Left lung (tissue), 14 donors: ENCODE measurements at places on chromosomes 11 and 22. TPM values are rescaled to one million over a fixed set of nuclear protein-coding genes. Genes with fewer than 3 reads are reported as not detected.
A peak's percentile ranks its signal among the peaks of the same experiment; 100 is the strongest.

GRCh38 chr22:30857791-30858190 lies 110.8 kb downstream of the MORC2 start:
- DNase-seq, result no peak

DNA sequence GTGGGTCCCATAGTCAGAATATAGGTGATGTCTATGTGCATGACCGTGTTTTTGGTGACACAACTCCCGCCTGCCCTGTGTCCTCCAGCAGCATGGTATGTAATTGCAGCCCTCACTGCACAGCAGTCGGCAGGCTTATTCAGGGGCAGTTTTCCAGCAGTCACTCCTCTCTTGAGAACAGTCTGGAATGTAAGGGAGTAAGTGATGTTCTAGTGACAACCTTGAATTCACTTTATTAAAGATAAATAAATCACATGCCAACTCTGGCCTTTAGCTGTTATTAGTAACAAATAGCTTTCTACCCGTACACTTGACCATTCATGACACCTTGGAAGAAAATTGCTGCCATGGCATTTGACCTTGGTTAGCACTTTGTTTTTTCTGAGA lies 27.9 kb downstream of the ZNRF3 start:
- no peak for DNase-seq

- DNase-seq, result no peak
These were observed 25.7 kb downstream of the OSBP2 start for GRCh38 chr22:30720263-30720837.

DNA sequence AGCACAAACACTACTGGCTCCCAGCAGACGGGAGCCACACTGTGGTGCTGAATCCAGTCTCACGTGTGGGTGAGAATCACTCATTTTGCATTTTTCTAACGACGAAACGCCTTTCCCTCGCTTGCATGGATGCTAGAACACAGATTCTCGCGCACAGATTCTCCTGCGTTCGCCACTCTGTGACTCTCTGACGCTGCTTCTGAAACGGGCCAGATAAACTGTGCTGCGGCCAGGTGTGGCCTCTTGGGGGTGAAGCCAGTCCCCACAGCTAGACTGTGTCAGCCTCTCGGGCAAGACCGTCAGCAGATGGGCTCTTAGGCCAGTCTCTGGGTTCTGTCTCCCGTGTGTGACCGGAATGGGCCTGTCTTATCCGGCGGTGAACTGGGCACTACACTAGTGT lies 44.6 kb downstream of the TRMU start:
- DNase-seq, result no peak

GRCh38 chr11:77654770-77655434 lies 17.3 kb upstream of the CLNS1A start:
- DNase-seq, result no peak

- peak; percentile 35 for DNase-seq
These were observed 81.4 kb downstream of the CDKN1C start for GRCh38 chr11:2804189-2804588.

DNA sequence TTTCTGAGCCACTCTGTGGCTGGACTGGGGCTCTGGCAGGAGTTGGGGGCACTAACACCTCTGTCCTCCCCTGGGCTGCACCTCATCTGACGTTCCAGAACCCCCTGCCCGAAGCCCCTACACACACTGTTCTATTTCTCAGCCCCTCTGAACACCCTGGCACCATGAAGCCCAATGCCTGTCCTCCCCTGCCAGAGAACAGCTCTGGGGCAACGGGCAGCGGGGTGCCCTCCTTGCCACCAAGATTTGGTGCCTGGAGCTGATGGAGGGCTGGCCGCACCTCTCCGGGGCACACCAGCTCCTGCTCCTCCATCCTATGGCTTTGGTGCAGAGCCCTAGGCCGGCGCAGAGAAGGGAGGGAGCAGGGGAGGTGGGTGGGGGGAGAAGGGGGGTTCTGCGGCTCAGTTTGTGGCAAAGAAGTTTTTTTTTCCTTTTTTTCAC lies 16.3 kb downstream of the DUSP8 start:
- DNase-seq, result no peak

DNA sequence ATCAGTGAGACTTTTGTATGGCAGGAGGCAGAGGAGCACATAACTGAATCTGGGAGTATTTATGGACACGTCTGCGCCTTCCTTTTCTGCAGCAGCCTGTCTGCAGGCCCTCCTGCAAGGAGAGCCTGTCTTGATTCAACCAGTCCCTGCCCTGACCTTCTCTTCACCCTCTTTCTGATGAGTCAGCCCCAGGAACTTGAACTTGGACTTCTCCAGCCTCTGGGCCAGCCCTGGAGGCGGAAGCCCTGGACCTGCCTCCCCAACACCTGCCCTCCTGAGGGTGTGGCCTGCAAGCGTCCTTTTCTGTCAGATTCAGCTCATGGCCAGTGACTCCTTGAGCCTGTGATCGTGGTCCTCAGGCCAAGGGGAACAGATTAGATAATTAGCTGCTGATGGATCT lies 20.0 kb downstream of the DAGLA start:
- DNase-seq, result peak; percentile 78

DNA sequence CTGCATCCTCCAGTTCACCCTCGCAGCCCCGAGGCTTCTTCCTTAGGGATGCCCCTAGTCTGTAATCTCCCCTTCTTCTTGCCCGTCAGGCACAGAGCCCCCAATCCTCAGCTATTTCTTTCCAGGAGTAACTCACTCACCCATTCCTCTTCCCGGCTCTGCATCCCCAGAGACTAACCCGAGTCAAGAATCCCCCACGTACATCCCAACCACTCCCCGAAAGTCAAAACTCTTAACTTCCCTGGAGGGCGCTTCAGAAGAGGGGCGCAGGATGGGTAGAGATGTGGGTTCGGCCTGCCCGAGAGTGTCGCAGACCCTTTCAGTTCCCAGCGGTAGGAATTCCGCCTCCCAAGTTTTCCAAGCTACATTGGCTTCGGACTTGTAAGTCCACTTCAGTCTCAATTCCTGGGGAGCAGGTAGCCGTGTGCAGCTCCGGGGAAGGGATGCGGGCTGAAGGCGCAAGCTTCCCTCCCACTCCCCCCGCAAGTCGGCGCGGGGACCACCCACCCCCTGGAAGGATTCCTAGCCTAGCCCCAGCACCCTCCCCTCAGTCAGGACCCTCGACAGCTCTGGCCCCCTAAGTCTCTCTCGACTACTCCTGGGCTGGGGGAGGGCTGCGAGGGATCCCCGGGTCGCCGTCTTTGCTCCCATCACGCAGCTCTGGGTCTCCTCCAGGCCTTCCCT lies 871 bp downstream of the BDNF start:
- DNase-seq, result no peak

DNA sequence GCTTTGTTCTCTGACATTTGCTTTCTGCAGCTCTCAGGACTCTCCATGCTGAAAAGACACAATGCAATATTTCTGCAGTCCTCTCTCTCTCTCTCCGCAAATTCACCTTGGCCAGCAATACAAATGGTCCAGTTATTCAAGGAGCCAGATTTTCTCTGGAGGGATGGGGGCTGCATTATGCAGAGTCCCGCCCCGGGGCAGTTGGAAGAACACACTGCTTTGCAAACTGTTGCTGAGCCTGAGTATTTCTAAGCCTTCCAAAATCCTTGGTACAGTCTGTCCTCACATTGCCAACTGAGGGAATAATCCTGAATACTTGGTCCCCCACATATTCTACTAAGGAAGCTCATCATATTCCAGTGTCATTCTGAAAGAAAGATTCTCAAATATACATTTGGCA lies 94.3 kb upstream of the ZC3H12C start:
- no peak for DNase-seq

DNA sequence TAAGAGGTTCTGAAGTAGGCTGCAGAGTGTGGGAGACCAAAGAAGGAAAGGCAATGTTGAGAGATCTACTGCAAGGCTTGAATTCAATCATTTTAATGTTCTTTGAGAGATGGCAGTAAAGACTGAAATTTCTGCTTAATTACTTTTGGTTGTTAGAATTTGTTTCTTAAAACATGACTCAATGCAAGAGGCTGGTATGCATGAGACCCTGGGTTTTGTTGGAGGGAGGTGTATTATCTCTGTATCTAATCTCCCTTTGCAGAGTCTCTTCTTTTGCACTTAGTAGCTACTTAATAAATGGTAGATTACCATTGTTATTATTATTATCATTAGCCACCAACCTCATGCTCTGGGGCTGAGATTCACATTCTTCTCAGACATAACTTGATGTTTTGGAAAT lies 87.4 kb upstream of the DRD2 start:
- DNase-seq, result no peak

DNA sequence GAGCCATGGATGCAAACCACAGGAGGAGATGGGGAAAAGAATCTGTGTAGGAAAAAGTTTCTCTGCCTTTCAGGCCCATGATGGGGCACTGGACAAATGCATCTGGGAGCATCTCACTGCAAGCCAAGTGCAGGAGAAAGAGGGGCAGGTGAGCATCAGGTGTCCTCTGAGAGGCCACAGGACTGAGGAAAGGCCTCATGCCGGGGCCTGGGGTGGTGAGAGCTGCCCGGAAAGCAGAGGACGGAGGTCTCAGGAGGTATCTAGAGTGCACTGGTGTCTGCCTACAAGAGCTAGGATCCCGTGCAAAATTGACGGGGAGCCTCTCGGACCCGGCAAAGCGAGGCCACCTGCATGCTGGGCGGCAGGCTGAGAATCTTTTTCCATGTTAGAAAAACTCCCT lies 73.9 kb downstream of the CTTN start:
- DNase-seq, result no peak

DNA sequence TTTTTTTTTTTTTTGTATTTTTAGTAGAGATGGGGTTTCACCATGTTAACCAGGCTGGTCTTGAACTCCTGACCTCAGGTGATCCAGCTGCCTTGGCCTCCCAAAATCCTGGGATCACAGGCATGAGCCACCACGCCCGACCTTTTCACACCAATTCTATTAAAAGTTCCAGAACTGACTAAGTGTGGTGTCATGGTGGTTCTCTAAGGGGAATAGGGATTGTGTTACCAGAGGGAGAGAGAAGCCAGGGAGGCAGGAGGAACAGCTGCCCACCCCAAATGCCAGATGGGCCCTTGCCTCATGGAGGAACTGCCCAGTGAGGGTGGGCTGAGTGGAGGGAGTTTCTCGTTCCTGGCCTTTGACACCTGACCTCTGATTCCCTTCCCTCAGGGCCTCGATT lies 5.9 kb downstream of the RPS6KA4 start:
- DNase-seq, result no peak

GRCh38 chr11:125934473-125934872 lies 11.4 kb upstream of the VSIG10L2 start:
- no peak for DNase-seq

DNA sequence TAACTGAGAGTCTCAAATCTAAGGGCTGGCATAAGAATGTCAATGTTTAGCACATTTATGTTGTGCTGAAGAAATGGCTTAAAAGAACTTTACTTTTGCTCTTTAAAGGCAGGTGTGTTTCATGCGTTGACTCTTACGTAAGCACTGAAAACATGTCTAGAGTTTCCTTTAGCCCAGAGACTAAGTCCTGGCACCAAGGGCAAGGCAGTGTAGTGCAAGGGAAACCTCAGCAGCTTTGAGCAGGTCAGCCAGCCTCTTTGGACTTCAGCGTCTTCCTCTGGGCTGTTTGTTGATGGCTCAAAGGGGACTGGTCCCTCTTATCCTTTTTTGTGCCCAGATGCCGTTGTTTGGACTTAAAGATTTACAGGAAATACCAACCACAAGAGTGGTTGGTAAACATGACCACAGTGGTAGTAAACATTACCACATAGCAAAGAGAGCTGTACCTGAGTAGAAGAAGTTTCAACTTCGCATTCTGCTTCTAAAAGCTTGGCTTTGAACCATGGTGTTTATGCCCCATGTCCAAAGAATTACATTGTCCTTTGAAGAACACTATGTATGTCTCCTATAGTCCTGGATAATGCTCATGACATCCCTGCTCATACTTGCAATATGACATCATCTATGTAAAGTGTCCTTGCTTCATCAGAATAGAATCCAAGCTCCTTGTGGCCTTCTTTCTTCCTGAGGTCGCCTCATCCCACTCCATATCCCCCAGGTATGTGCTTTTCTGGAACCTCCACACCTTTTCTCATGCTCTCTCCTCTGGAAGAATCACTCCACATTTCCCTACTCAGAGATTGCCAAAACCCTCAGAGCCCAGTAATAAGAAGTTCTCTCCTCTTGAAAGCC lies 23.5 kb downstream of the TENM4 start:
- DNase-seq, result no peak

DNA sequence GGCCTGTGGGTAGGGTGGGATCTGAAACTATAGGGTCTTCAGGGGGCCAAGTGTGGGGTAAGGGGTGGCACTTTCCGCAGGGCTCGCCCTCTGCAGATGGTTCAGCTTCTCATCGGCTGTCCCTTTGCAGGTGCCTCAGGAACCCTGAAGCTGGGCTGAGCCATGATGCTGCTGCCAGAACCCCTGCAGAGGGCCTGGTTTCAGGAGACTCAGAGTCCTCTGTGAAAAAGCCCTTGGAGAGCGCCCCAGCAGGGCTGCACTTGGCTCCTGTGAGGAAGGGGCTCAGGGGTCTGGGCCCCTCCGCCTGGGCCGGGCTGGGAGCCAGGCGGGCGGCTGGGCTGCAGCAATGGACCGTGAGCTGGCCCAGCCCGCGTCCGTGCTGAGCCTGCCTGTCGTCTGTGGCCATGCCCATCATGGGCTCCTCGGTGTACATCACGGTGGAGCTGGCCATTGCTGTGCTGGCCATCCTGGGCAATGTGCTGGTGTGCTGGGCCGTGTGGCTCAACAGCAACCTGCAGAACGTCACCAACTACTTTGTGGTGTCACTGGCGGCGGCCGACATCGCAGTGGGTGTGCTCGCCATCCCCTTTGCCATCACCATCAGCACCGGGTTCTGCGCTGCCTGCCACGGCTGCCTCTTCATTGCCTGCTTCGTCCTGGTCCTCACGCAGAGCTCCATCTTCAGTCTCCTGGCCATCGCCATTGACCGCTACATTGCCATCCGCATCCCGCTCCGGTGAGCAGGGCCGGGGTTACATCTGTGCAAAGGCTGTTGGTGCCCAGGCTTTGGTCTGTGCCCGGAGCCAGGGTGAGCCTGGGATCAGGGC lies 5.8 kb downstream of the ADORA2A start:
- DNase-seq, result no peak

DNA sequence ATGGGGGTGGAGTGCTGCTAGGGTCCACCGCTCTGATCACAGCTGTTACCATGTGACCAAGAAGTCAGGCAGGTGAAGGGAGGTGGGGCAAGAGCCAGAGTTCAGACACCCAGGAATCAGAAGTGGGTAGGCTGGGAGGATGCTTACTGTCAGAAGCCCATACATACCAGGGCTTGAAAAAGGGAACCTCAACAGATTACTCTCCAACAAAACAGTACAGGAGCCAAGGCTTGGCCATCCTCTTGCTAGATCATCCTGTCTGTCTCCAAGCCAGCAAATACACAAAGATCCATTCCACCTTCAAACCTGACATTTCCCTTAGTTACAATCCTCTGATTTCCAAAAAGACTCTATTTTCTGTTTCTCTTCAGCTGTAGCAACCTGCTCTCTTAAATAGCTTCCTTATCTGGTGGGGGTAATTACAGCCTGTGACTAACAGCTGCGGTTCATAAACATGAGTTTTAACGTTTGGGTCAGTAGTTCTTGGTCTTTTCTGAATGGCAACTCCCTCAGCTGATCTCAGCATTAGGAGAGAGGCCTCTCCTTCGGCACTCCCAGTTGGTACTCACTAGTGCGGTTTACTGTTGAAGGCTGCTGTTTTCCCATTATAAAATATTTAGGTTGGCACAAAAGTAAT lies 31.1 kb upstream of the WT1 start:
- DNase-seq, result no peak

CCDC73 gene
- total RNA-seq, result not detected

P2RX3 gene
- not detected for total RNA-seq

MIOX gene
- total RNA-seq, result not detected

B3GAT1 gene
- 0.58 TPM for total RNA-seq

SHANK3 gene
- 42.9 TPM for total RNA-seq

MYOD1 gene
- total RNA-seq, result not detected

DEPDC7 gene
- total RNA-seq, result 1.7 TPM

EMID1 gene
- total RNA-seq, result 10.5 TPM

RNF26 gene
- total RNA-seq, result 22.0 TPM
